ENCODE measurements at places on chromosomes 7 and 10. TPM values are rescaled to one million over a fixed set of nuclear protein-coding genes. Genes with fewer than 3 reads are reported as not detected.

Gene CLCN1
- 0.13 TPM for total RNA-seq

Gene URGCP
- 30.7 TPM for total RNA-seq

Gene FAM25C
- not detected for total RNA-seq

Gene C10orf67
- total RNA-seq = not detected

Gene HPSE2
- total RNA-seq = 0.20 TPM

Gene SLC39A12
- total RNA-seq = not detected

Gene MTPN
- 98.2 TPM for total RNA-seq

Gene PILRA
- total RNA-seq = 3.3 TPM

Gene NRP1
- total RNA-seq = 4.1 TPM

DNA sequence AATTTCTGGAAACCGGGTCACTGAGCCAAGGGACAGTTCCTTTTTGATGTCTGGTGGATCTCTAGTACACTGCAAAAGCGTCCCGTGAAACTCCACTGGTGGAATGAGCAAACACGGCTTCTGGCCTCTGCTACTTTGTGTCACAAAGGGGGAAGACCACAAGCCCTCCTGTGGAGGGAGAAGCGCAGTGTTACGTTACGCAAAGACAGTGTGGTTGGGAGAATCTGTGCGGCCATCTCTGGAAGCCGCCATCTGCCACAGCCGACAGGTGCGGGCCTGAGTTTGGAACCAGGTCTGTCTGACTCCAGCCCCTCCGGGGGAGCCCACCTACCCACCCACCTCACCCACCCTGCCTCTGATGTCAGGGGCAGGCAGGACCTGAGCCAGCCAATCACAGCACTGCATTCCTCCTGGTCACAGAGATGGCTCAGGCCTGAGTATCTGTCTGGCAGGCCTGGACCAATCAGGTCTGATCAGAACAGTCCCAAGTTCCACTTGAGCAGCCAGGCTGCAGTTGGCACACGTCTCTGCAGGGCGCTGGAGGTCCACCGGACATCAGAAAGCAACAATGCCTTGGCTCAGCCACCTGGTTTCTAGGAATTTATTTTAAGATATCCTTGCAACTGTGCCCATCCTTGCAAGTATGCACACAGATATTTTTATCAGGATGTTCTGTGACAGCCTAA is 3.0 kb upstream of the CYP2W1 start:
- no peaks in the 10 kb centered on the region for H3K4me1 ChIP-seq
- H3K27me3 ChIP-seq = no peaks in the 10 kb centered on the region
- no peak overlapping the region for H3K27ac ChIP-seq
- no peak overlapping the region for H3K4me3 ChIP-seq
- DNase-seq = no peak
- H3K36me3 ChIP-seq = no peaks in the 10 kb centered on the region

DNA sequence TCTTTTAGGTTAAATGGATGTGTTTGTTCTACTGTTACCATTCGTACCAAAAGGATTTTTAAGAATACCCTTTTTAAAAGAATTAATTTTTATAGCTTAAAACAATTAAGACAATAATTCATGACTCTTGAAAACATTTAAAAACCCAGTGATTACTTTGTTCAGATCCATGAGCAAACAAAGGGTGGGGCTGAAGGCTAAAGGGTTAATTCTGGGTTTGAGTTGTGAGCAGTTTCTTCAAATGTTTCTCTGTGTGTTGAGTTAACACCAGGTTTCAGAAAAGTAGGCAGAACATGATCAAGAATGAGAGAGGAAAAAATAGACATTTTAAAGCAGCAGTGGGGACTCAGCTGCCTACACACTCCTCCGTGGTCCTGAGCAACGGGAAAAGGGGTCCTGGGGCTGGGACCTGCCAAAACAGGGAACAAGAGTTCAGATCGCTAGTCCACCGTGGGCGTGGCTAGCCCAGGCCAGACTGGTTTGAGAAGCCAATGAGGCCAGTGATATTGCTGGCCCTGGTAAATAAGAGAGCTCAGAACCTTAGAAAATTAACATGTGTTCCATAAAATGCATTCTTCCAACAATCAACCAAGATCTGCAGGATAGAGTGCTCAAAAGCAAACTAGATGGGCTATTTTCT is 14.9 kb upstream of the EZH2 start:
- no peaks in the 10 kb centered on the region for H3K27me3 ChIP-seq
- H3K27ac ChIP-seq = no peak overlapping the region
- no peak for DNase-seq
- 0 out of 2 replicates have a peak overlapping the region, but pooled peaks have one; percentile 8 for H3K4me3 ChIP-seq

DNA sequence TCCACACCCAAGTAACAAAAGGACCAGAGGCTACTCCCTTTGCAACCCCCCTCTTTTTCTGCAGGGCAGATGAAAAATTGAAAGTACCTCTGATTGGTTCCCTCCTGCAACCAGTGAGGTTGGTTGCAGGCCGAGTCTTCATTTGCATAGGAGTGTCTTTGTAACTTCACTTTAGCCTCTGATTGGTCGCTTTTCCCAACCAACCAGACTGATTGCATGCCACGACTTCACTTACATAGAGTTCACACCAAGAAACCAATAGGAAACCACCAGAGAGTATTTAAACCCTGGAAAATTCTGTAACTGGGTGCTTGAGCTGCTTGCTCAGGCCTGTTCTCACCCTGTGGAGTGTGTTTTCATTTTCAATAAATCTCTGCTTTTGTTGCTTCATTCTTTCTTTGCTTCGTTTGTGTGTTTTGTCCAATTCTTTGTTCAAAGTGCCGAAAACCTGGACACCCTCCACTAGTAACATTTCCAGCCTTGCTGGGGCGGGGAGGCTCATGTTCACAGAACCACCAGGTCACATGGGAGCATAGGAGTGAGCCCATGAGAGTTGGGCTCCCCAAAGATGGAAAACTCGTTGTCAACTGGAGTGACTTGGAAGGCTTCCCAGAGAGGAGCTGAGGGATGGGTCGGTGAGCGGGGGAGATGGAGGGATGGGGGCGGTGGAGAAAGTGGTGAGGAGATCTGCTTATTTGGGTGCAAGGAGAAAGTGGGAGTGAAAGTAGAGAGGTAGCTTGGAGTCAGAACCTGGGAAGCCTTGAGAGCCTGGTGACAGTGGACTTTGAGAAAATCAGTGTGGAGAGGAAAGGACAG is 223.6 kb downstream of the GFRA1 start:
- H3K27me3 ChIP-seq = no peaks in the 10 kb centered on the region
- no peak overlapping the region for H3K4me3 ChIP-seq
- H3K4me1 ChIP-seq = no peaks in the 10 kb centered on the region
- H3K27ac ChIP-seq = no peak overlapping the region
- DNase-seq = no peak

DNA sequence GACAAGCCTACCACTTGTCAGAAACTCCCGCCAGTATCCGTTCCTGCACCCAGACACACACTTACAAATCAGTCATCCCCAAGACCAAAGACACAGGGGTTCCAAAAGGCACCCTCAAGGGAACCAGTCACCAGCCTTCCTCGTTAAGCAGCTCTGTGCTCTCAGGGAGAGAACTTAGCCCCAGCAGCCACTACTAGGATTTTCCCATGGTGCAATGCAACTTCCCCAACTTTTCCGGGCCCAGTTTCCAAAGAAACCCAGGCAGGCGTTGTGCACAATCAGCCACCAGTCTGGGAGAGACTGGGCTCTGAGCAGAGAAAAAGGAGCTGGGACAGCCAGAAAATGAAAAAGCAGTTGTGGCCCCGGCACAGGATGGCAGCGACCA is 1.2 kb downstream of the DLG5 start:
- peaks cover 7% of the 10 kb centered on the region for H3K36me3 ChIP-seq
- no peak for DNase-seq
- H3K4me1 ChIP-seq = peaks cover 2% of the 10 kb centered on the region
